ENCODE measurements at places on chromosomes 5 and 9. TPM values are rescaled to one million over a fixed set of nuclear protein-coding genes. Genes with fewer than 3 reads are reported as not detected.

DNA sequence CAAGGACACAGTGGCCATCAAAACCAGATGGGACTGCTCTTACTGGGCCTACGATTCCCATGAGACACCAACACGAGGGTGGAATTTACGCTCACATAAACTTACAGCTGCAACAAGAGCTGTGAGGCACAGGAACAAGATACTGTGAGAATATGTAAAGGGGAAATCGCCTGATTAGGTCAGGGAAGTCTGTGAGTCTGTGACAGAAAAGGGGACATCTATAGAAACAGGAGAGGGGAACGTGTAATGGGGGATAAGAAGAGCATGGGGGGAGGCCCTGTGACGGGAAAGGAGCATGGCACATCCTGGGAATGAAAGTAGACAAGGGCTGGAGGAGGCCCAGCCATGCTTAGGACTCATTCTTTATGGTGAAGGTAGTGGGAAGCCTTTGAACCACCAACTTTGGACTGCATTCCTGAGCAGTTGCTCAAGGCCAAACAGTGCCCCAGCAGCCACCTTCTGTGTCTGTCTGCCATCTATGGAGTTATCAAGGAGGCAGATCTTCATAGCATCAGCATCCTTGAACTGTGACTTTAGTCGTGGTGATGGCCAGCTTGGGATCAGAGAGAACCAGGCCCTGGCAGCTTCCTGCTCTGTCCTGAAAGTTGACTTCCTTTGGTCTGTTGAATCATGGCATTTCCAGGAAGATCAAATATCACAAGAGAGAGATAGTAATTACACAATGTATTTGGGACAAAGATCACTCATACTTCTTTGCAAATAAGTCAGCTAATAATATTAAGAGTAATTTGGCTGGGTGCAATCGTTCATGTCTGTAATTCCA lies 87.9 kb upstream of the FAM169A start:
- ATAC-seq, result no peak

GRCh38 chr9:131122158-131122557 lies 3.2 kb upstream of the NUP214 start:
- no peak for ATAC-seq

GRCh38 chr9:82404881-82405280 lies 416.3 kb downstream of the SPATA31D1 start:
- no peak for ATAC-seq

- no peak for ATAC-seq
Observed at GRCh38 chr5:146620031-146620668, 104.2 kb upstream of the GPR151 start.

- peak; percentile 29 for ATAC-seq
Observed at GRCh38 chr5:83718195-83718825, 2.3 kb downstream of the HAPLN1 start.

DNA sequence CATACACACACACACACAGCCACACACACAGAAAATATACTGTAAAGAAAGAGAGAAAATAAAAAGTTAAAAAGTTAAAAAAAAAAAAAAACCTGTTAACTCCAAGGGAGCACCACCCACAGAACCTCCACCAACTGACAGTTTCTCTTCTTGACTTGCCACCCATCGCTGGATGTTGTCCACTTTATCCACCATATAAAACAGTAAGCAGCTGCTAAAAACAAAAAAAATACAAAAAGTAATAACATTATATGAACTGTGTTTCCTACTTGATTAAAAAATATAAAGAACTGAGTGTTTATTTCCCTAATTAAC lies 1.2 kb downstream of the PURA start:
- ATAC-seq, result no peak

- no peak for ATAC-seq
Observed at GRCh38 chr9:109016132-109016531, 2.8 kb upstream of the CTNNAL1 start.

DNA sequence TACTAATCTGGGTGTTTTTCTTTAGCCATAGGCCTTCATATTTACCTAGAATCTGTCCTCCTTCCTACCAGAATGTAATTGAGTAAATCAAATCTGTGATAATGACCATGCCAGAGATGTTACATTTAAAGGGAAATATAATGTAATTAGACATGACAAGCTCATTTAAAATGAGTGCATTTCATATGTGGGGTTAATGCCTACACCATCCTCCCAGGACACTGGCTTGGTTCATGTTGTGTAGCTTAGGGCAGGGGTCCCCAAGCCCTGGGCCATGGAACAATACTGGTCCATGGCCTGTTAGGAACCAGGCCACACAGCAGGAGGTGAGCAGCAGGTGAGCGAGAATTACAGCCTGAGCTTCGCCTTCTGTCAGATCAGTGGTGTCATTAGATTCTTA lies 276.9 kb upstream of the DAP start:
- ATAC-seq, result no peak

- ATAC-seq, result no peak
Observed at GRCh38 chr5:122870219-122870856, 24.9 kb downstream of the SNX24 start.

DNA sequence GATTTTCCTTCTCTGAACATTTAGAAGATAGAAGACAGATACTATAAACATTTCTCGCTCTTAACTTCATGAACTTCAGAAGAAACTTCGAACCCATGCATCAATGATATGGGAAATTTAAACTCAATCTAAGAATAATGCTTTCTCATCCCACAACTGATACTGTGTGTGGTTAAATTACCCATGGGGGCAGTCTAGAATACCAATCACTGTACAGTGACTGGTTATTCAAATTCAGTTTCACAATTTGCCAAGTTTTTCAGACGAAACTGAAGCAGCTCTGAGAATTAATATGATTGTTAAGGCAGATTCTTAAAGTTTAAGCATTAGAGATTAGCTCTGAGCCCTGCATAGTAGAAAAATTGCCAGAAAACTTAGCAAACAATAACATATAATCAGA lies 431.0 kb downstream of the SH3GL2 start:
- ATAC-seq, result no peak

GRCh38 chr5:68345171-68345570 lies 129.6 kb downstream of the PIK3R1 start:
- ATAC-seq, result no peak

GRCh38 chr9:91500509-91501014 lies 76.9 kb upstream of the NFIL3 start:
- peak; percentile 37 for ATAC-seq

- no peak for ATAC-seq
Observed at GRCh38 chr5:150034662-150035061, 34.1 kb downstream of the HMGXB3 start.

GRCh38 chr9:114098021-114098935 lies 814 bp downstream of the KIF12 start:
- peak; percentile 74 for ATAC-seq

DNA sequence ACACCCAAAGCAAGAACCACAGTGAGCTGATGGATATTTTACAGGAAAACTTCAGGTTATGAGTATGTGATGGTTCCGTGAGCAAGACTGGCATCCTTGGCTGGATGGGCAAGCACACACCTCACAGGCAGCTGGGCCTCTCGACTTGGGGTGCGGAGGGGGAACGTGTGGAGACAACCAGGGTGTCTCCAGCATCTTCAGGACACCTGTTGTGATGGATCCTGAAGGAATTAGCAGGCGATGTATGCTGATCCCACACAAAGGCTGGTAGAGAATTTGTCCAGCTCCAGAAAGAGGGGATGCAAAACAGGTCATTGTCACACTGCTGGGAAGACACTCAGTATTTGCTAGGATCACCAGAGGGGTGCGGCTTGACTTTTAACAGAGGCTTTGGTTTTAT lies 42.7 kb downstream of the SECISBP2 start:
- no peak for ATAC-seq

- no peak for ATAC-seq
Observed at GRCh38 chr5:154287136-154287535, 96.6 kb downstream of the GALNT10 start.

- ATAC-seq, result no peak
Observed at GRCh38 chr5:31982027-31982426, 192.1 kb downstream of the GOLPH3 start.

DNA sequence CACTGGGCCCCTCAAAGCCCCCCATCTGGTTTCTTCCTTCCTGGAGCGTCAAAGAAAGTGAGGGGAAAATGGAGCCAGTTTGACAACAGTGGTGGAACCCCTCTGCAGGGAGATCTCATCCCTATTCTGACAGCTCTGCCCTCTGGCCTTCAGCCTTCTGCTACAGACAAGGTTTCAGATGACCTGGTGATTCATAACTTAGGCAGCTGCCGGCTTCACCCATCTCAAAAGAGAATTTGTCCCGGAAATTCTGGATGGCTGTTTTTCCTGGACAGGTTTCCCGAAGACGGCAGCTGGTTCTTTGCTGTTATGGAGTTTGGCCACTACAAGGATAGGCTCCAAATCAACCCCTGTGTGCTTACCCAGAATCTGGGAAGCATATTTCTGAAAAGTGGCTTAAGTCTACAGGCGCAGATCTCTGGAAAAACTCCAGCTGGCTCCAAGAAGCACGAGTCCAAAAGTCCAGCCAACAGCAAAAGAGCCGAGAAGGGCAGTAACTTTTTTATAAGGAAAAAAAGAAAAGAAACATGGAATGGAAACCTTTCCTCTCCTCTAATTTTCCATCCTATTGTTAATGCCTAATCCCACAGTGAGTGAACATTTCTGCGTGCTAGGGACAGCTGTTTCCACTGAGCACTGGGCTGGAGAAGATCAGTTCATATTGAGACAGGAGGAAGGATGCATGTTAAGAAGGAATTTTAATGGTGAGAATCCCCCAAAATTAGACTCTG lies 54.5 kb downstream of the ZNF366 start:
- no peak for ATAC-seq

DNA sequence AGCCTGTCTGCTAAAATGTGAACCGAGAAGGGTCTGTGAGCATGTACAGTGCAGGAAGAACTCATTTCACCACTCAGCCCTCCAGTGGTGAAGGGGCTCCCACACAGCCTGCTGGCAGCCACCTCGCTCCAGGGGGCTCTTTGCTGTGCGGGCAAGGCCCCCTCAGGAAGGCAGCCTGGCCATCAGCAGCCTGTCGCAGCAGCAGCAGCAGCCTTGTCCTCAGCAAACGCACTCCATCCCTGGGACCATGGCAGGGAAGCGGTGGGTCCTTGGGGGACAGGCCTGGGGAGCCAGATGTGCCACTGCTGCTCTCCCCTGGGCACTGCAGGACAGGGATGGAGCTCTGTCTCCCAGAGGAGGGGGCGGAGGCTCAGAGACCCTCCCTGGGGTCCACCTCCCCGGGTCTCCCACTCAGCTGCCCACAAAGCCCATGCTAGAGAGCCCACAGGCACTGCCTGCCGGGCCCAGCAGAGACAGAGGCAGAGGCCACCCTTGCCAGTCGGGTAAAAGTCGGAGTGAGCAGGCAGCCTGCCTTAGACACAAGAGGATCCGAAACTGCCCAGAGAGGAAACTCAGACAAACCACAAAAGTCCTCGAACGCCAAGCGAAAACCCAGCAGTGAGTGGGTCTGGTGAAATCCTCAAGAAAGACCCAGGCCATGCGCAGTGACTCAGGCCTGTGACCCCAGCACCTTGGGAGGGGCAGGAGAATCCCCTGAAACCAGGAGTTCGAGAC lies 8.0 kb downstream of the BRD3 start:
- no peak for ATAC-seq

GRCh38 chr5:139108063-139108824 lies 89.9 kb downstream of the SIL1 start:
- no peak for ATAC-seq

GRCh38 chr9:71756753-71757152 lies 11.6 kb downstream of the CEMIP2 start:
- no peak for ATAC-seq

DNA sequence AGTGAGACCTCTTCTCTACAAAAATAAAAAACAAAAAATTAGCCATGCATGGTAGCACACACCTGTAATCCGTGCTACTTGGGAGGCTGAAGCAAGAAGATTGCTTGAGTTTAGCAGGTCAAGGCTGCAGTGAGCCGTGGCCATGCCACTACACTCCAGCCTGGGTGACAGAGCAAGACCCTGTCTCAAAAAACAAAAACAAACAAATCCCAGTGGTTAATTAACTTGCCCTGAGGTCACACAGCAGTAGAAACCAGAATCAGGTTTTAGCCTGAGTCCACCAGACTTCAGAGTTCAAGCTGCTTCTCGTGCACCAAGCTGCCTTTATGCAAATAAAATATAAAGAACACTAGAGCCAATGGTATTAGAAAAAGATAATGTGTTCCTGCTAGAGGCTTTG lies 169.7 kb downstream of the GOLPH3 start:
- ATAC-seq, result no peak

DNA sequence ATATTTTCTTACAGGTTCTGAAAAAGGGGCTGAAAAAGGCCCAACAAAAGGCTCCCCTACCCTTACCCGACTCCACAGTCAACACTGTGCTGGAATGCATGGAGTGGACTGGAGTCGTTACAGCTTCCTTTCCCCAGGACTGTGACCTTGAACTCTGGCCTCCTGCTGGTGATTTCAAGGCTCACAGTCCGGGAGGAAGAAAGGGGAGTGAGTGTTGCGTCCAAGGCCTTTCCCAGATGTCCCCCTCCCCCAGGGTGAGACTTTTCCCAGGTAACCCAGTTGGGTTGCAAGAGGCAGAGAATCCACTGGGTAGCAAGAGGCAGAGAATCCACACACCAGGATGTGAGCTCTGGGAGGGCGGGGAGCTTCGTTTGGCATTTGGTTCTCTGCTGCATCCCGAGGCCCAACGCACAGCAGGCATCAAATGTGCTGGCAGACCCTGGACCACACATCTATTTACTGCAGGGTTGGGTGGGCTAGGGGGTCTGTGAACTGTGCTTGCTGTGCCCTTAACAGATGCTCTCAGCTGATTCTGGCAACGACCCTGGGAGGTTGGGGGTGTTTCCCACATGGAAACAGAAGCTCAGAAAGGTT lies 37.5 kb downstream of the FABP6 start:
- ATAC-seq, result no peak

- peak; percentile 77 for ATAC-seq
Observed at GRCh38 chr9:112174965-112175795, at the start of gene SUSD1. SUSD1 (minus strand) TSS chr9:112175297; CDS start chr9:112175235, 62 bp downstream.

DNA sequence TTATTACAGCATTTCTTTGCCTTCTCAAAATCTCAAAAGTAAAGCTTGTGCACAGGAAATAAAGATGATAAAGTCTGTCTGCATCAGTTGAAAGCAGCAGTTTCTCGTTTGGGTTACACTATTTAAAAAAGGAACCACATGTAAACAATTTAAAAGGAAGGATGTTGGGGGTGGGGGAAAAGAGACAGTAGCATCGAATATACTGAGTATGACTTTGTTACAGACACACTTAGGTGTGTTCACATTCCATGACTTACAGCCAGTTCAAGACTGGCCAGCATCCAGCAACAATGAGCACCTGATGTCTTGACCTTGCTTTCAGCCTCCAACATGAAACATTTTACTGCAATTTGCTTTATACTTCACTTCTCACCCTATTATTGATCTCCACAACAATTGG lies 8.7 kb downstream of the GAPT start:
- no peak for ATAC-seq

The C9orf153 gene
- 0.30 TPM for total RNA-seq

The CCIN gene
- total RNA-seq, result 0.47 TPM

The DOCK2 gene
- total RNA-seq, result 1.5 TPM

The MAMDC4 gene
- total RNA-seq, result 4.4 TPM

The HRCT1 gene
- 0.43 TPM for total RNA-seq

The ZNF879 gene
- 5.9 TPM for total RNA-seq

The DIPK1B gene
- total RNA-seq, result 28.4 TPM

The CBY3 gene
- total RNA-seq, result 2.1 TPM

The SLC6A3 gene
- 1.1 TPM for total RNA-seq

The PCDH1 gene
- total RNA-seq, result 25.7 TPM

The CNOT8 gene
- 46.8 TPM for total RNA-seq

The ADCY2 gene
- 8.5 TPM for total RNA-seq

The PLAC8L1 gene
- total RNA-seq, result 0.38 TPM

All from motor neuron (in vitro differentiated cells).